Thoracic aorta endothelial cell (primary cell): ENCODE measurements at places on chromosomes 3 and 15. TPM values are rescaled to one million over a fixed set of nuclear protein-coding genes. Genes with fewer than 3 reads are reported as not detected.

Gene GOLGA8S
- total RNA-seq = under 0.01 and 0.07 TPM in 2 replicates

Gene HPS3
- total RNA-seq = 25.3 and 32.6 TPM in 2 replicates

Gene SLC28A1
- not detected in 2 replicates for total RNA-seq

Gene IP6K1
- total RNA-seq = 44.5 and 53.0 TPM in 2 replicates

Gene SERPINI2
- total RNA-seq = not detected in 2 replicates

Gene PTPRG
- 67.4 and 73.9 TPM in 2 replicates for total RNA-seq

Gene ARHGAP31
- total RNA-seq = 75.4 and 89.5 TPM in 2 replicates

Gene TF
- total RNA-seq = 0.14 TPM in 1 of 2 replicates, not detected in the other

Gene SKIL
- 108 and 131 TPM in 2 replicates for total RNA-seq

Gene PLAAT1
- total RNA-seq = 0.13 and 0.29 TPM in 2 replicates

Gene EFCAB12
- under 0.01 and 0.07 TPM in 2 replicates for total RNA-seq

Gene CCDC13
- total RNA-seq = 0.07 and 0.40 TPM in 2 replicates

Gene CYP11A1
- not detected in 2 replicates for total RNA-seq

Gene MUSTN1
- not detected in 2 replicates for total RNA-seq

Gene LRRC49
- 9.7 and 10.0 TPM in 2 replicates for total RNA-seq

Gene ZPLD1
- under 0.01 TPM in 1 of 2 replicates, not detected in the other for total RNA-seq

Gene IL17RD
- 2.3 and 2.5 TPM in 2 replicates for total RNA-seq

Gene UACA
- total RNA-seq = 122 and 136 TPM in 2 replicates

Gene LRRIQ4
- total RNA-seq = under 0.01 and 0.07 TPM in 2 replicates

Gene LSAMP
- under 0.01 and 0.07 TPM in 2 replicates for total RNA-seq

Gene SOX14
- total RNA-seq = not detected in 2 replicates

Gene GAP43
- total RNA-seq = not detected in 2 replicates

Gene MYEF2
- total RNA-seq = 29.8 and 39.3 TPM in 2 replicates

Gene PRR23A
- total RNA-seq = not detected in 2 replicates

Gene MORC1
- not detected in 2 replicates for total RNA-seq

Gene CEMIP
- total RNA-seq = 0.50 and 1.1 TPM in 2 replicates

Gene IMPDH2
- 270 and 275 TPM in 2 replicates for total RNA-seq

Gene CAND2
- total RNA-seq = 1.6 and 4.5 TPM in 2 replicates

Gene ABHD14A
- total RNA-seq = 3.5 and 7.3 TPM in 2 replicates

Gene DNASE1L3
- total RNA-seq = 0.65 TPM in 1 of 2 replicates, not detected in the other

Gene CILP
- not detected in 2 replicates for total RNA-seq

Gene CCDC9B
- total RNA-seq = 25.6 and 32.7 TPM in 2 replicates

Gene CHST13
- not detected in 2 replicates for total RNA-seq

Gene CACNA1D
- under 0.01 TPM in 1 of 2 replicates, not detected in the other for total RNA-seq

Gene PCCB
- total RNA-seq = 50.8 and 54.3 TPM in 2 replicates

Gene CYP19A1
- total RNA-seq = not detected in 2 replicates
